ENCODE measurements at places on chromosomes 13 and 19.

- DNase-seq: peak; percentile 55
These were observed 21.9 kb downstream of the RBM26 start for GRCh38 chr13:79384022-79384610.

- DNase-seq: no peak
These were observed at the start of gene IGFL1 for GRCh38 chr19:46229442-46229841. Gene IGFL1, plus strand, starts transcription at chr19:46229742. Its CDS starts 33 bp downstream, at chr19:46229775.

- no peak for DNase-seq
These were observed 216.9 kb downstream of the RGCC start for GRCh38 chr13:41674246-41674645.

DNA sequence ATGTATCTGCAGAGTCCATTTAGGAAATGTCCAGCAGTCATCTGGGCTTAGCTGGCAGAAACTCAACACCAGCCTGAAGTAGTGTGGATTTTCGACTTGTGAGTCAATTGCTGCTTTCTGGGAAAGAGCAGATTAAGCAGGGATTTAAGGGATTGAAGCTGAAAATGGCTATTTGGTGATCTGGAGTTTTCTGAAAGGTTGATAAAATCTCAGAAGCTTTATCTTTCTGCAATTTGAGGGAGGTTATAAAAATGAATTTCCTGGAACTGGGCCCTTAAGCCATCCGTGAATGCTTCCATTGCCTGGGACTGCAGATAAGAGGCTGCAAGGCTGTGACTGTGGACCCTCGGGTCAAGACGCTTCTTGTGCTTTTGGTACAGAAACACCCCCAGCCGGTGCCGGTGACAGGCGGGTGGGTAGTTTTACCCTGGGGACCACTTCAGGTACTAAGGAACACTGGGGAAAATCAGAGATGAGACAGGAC is 61.5 kb downstream of the COL4A1 start:
- no peak for DNase-seq

DNA sequence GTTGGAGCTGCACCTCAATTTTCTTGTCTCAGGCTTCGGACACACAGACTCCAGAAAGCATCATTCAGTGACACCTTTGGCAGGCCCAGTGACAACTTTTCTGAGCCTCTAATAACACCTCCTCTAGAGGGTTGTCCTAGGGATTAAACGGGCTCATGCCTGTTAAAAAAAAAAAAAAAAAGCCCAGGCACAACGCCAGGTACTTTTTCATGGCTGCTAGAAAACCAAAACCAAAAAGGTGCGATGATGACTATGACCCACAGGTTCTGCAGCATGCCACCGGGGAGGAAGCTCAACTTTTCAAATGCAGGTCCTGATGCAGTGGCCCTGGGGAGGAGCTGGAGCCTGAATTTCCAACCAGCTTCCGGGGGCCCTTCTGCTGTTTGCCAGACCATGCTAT is 184.2 kb downstream of the ABCC4 start:
- no peak for DNase-seq

DNA sequence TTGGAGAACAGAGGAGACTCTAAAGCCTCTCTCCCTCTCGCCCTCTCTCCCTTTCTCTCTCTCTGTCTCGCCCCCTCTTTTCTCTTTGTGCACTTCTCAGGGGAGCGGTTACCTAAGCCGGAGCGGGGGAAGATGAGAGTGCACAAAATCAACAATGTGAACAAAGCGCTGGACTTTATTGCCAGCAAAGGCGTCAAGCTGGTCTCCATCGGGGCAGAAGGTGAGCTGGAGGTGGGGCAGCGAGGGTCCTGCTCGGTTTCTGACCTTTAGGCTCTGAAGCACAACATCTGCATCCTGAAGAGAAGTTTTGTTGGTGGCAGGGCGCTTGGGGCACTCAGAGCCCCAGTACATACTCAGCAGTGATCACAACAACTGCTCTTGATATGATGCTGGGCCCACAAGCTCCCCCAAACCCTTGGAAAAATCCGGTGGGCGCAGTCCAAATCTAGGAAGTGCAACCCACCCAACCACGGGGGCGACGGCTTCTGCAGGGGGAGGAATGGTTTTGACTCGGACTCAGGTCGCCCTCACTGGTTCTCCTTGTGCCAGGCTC is 43.3 kb downstream of the CAPN12 start:
- DNase-seq: no peak

- no peak for DNase-seq
These were observed 20.6 kb downstream of the FFAR2 start for GRCh38 chr19:35468637-35469036.

DNA sequence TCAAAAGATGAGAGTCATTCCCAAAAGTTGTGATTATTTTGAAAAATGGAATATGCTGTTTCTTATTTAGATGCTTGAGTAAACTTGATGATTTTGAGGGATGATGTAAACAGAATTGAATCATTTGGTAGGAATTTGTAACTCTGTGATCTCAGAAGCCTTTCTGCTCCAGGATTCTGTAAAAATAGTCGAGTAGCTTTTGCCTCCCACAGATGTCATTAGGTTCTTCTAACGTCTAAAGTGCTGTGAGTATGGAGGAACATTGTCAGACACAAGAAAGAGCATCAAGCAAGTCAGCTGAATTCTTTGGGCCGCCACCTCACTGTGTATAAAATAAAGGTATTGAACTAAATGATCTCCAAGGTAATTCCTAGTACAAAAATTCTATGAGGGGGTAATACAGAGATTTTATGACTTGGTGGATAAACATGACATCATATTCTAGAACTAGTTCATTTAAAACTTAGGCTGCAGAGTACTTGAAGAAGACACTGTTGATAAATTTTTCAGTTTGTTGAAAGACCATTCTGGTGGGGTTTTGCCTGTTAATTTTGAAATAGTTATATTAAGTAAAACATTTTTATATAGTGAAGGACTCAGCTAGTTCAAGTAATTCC is 1.4 kb upstream of the GPR183 start:
- DNase-seq: no peak

- no peak for DNase-seq
These were observed 419.5 kb upstream of the ARGLU1 start for GRCh38 chr13:106987427-106987785.

GRCh38 chr13:28754698-28755545 is 36.2 kb upstream of the SLC46A3 start:
- DNase-seq: no peak

DNA sequence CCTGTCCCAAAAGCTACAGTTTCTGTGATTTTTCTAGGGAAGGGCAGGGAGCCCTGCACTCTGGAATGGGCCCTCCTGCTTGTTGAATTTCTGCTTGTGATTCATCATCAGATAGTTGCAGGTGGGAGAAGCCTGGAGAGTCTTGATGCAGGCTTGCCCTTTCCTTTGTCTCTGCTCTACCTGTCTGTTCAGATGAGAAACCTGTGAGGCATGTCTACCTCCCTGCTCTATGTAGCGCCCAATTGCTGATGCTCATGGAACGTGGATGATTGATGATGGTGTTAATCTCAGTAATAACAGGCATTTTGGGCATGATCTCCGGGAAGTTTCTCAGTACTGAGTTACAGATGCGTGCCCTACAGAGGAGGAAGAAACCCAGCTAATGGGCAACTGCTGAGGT is 10.9 kb upstream of the CBY2 start:
- no peak for DNase-seq

Measured in NCI-H2081 (cell line).